ENCODE measurements at places on chromosomes 12 and 14.

DNA sequence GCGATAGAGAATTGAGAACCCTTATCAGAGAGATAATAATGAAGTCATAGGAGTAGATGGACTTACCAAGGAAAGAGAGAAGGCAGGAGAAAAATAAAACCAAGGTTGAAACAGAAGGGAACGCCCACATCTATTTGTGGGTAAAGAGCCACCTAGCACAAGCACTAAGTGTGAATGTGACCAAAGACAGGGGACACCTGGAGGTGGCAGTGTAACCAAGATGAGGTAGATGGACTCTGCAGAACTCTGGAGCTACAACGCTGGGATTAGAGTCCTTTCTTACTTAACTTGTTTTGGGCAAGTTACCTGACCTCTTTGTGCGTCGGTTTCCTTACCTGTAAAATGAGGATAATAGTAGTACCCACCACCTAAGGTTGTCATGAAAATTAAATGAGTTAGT, 101.9 kb downstream of the SLC5A8 start:
- no peaks in the 10 kb centered on the region for H3K4me1 ChIP-seq
- DNase-seq: no peak
- H3K27ac ChIP-seq: no peak overlapping the region

DNA sequence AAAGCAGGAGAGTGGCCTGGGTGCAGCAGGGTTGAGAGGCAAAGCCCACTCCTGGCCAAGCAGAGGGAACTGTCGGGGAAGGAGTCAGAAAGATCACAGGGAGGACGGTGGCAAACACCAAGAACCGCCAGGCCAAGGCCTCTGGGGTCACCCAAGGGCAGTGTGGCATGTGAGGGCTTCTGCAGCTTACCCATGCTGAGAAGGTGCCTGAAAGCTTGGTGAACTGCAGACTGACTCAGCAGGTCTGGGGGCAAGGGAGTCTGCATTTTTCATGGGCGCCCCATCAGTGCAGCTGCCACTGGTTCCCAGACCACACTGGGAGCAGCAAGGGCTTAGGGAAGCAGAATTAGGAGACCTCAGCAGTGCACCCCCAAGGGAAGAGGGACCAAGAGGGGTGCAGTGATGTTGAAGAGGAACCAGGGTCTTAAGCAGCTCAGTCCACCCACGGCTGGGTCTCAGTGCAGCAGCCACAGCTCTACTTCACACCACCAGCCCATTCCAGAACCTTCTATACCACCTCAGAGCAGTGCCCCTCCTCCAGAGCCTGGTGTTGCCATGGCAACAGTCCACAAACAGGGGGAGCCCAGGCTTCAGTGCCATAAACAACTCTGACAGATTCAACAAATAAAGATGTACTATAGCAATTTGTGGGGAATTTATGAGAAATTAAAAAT, 59.4 kb downstream of the ITPK1 start:
- H3K4me1 ChIP-seq: no peaks in the 10 kb centered on the region
- H3K27me3 ChIP-seq: no peaks in the 10 kb centered on the region
- H3K36me3 ChIP-seq: no peaks in the 10 kb centered on the region
- no peak overlapping the region for H3K4me3 ChIP-seq

GRCh38 chr14:89750281-89750755, 204.2 kb downstream of the EFCAB11 start:
- H3K36me3 ChIP-seq: no peaks in the 10 kb centered on the region
- H3K4me3 ChIP-seq: no peak overlapping the region
- H3K27ac ChIP-seq: no peak overlapping the region

DNA sequence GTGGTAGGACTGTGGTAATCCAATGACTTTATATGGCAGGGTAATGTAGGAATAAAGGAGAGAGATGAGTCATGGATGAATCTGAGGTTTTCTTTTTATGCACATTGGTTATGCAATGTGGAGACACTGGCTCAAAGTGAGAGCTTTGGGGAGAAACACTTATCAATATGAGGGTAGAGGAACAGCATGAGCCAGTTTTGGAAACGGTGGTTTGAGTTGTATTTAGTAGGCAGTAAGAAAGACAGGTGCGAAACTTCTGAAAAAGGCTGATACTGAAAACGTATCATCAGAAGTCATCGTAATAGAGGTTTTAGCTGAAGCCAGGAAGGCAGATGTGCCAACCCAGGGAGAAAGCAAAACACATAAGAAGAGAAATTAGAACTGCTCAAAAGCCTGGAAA, 854.8 kb upstream of the SEL1L start:
- H3K27ac ChIP-seq: no peak overlapping the region
- no peak overlapping the region for H3K4me3 ChIP-seq
- no peaks in the 10 kb centered on the region for H3K36me3 ChIP-seq
- H3K4me1 ChIP-seq: no peaks in the 10 kb centered on the region

All from DND-41 (cell line).